ENCODE measurements at places on chromosomes 5 and 9.

DNA sequence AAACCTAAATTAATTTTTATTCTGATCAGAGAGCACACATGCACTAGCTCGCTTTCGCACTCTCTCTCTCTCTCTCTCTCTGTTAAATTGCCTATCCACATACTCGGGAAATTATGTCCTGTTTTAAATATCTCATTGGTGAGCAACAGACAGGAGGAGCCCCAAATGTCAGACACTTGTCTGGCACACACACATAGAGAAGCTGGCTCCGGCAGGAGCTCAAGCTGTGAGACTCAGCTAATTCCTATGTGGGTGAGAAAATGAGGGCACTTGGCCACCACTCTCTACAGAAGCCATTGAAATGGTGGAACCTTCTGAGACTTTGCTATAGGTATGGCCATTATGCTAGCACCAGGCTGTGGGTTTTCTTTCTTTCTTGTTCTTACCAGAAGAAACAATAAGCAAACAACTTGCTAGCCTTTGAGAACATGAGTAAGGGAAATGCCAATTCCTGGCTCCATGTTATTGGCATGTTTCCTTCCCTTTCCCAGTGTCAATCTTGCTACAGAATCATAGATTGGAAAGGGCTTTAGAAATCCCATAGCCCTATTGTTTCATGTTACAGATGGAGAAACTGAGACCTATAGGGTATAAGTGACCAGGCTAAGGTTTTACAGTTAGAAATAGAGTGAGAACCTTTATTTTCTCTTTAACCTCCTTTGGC lies 9.0 kb downstream of the RFX3 start:
- no peak for DNase-seq

DNA sequence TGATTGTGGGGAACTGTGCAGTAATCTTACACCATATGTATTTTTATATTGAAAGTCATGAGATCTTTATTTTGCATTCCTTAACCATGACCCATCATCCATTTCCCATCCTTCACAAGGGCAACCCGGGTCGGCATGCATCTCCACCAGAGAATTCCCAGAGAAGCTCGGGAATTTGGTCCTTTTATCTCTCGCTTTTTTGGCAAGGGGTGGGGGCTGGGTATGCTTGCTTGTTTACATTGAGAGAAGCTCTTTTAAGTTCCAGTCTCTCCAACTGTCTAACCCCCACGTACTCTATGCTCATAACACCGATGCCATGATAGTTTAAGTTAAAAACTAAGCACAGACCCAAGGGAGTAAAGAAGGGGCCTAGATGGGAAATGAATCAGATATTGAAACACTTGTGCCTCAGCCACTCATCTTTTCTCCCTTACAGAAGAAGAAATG lies 109.9 kb upstream of the NFIB start:
- peak; percentile 86 for DNase-seq

DNA sequence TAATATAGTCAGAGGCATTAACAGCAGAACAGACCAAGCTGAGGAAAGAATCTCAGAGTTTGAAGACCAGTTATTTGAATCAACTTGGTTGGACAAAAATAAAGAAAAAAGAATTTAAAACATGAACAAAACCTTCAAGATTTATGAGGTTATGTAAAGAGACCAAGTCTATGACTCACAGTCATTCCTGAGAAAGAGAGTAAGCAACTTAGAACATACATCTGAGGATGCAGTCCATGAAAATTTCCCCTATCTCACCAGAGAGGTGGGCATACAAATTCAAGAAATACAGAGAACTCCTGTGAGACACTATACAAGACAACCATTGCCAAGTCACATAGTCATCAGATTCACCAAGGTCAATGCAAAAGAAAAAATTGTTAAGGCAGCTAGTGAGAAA lies 17.4 kb upstream of the C9orf72 start:
- no peak for DNase-seq

- DNase-seq = no peak
Measured at GRCh38 chr5:160867976-160868375, 16.0 kb upstream of the ATP10B start.

- DNase-seq = no peak
Measured at GRCh38 chr5:142783601-142784341, 13.6 kb downstream of the ARHGAP26 start.

DNA sequence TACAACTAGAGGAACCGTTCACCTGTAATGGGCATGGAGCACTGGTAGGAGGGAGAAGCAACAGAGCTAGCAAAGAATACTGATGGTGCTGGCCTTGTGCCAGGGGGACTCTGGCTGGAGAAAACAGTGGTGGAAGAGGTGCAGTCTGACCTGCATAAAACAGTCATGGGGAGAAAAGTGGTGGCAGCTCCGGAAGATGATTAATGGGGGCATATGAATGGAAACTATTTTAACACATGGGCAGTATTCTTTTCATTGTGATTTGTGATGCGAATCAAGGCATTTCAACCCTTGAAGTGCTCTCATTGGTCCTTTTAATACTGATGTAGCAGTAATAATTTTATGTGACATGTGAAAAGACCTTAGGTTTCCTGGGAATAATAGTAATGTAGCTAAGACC lies 219.6 kb downstream of the ADAMTS6 start:
- DNase-seq = peak; percentile 2

DNA sequence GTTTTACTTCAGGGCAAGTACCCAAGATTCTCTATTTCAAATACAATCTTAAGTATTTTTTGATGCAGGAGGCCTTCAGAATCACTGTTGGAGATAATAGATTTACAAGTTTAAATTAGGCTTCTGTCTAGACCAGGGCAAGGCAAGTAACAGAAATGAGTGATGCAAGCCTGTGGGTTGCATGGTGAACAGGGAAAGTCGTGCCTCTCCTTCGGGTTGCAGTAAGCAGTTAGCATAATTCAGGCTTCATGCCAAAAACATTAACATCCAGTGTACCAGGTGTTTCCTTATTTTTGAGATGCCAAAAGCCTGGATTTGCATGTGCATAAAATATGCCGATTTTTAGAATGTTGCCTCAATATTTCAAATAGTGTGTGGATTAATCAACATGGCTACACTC lies 369.0 kb downstream of the CAAP1 start:
- DNase-seq = no peak

GRCh38 chr5:95178046-95178651 lies 106.7 kb downstream of the MCTP1 start:
- DNase-seq = peak; percentile 91

DNA sequence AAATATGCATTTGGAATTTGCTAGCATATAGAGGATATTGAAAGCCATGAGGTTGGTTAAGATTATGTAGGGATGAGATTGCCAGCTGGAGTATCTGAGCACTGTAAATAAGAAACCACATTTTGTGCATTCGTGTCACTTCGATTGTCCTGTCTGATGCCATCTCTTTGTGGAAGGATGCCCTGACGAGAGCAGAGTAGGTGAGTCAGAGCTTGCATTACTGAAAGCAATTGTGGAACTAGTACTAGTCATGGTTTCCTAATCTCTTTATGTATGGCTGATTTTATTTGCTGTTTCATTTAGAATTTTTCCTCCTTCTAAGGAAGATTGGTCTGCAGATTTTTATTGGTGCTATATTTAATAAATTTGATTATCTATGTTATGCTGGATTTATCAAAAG lies 14.5 kb upstream of the TAS2R1 start:
- DNase-seq = peak; percentile 51

DNA sequence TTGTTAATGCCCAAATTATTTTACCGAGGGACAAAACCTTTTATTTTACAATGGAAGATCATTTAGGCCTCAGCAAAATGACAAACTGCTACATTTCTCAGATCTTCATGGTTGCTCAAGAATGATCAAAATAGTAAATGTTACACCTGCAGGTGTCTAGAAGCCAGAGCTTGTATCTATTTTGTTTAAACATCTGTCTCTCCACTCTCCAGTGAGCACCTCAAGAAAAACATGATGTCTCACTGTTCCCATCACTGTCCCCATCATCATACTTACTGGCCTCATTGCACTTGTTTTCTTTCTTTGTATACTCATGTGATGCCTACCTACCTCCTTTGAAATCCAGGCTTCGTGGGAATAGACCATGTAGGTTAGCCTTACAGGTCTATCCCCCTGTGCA lies 149.6 kb downstream of the TTLL11 start:
- DNase-seq = no peak

- DNase-seq = no peak
Measured at GRCh38 chr9:95084254-95084934, 233.1 kb downstream of the FANCC start.

- no peak for DNase-seq
Measured at GRCh38 chr9:127178686-127179632, 56.5 kb upstream of the ANGPTL2 start.

DNA sequence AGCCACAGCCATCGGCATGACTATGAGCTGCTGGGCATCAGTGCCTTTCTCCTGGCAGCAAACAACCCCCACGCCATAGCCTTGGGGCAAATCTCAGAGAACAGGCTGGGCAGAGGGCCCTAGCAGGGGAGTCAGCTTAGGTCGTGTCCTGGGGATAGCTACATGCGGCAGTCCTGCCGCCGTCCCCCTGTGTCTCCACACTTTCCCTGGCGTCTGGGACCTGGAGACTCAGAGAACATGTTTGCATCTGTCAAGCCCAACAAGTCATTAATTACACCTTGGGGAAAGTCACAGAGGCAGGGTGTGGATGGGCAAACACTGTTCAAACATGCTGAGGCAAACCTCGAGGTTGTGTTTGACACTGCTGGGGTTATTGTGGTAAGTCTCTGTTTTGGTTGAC lies 123.6 kb downstream of the C5orf15 start:
- DNase-seq = no peak

DNA sequence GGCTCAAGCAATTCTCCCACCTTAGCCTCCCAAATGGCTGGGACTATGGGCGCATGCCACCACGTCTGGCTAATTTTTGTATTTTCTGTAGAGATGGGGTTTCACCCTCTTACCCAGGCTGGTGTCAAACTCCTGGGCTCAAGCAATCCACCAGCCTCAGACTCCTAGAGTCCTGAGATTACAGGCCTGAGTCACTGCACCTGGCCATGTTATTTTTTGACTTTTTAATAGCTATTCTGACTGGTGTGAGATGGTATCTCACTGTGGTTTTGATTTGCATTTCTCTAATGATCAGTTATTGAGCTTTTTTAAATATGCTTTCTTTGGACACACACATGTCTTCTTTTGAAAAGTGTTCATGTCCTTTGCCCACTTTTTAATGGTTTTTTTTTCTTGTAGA lies 38.2 kb downstream of the FBXW2 start:
- DNase-seq = no peak
